ENCODE measurements at places on chromosomes 7 and 10. TPM values are rescaled to one million over a fixed set of nuclear protein-coding genes. Genes with fewer than 3 reads are reported as not detected.

GRCh38 chr10:24848195-24848594 lies 104.2 kb downstream of the PRTFDC1 start:
- DNase-seq = no peak

DNA sequence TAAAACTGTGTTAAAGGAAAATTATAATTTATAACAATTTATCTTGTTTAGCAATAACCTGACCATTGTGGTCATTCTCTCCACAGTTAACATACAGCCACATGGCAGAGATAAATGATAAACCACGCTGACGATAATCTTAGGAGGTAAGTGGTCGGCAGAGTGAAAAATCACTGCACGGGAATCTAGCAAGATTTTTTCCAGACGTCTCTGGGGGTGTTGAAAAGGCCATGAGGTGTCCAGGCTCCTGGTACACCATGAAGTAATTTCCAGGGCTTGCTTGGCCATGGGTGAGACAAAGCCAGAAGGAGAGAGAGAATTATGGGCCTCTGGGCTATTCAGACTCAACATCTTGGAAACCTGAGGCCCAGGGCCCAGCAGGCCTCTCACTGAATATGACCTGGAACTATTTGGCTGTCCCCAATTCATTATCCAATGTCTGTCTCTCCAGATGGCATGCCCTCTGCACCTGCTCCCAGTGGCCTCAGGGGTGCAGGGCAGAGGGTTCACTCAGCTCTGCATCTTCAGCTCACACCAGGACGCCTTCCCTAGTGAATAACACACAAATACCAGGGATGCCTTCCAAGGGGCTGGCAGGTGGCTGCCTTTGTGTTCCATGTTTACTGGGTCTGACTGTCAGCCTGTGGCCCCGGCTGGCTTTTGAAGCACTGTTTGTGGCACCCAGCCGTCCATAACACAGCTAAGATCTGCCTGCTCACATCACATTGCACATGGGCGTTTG lies 590.4 kb upstream of the PFKP start:
- DNase-seq = no peak

DNA sequence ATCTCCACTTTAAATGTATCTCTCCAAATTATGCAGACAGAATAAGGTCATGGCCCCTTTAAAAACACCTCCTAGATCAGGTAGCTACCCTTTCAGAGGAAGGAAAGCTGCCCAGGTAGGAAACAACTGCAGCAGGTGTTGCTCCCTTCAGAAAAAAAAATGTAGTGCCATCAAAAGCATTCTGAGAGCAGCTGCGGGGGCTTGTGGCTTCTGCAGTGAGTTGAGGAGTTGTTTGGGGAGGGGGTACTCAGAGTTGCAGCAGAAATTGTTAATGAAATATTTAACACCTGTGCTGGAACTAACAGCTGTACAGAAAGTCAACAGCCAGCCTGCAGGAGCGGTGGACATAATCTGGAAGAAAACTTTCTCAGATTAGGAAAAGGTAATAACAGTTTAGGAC lies 24.0 kb downstream of the CDHR3 start:
- DNase-seq = no peak

Gene STK17A
- 72.3 TPM for total RNA-seq

DNA sequence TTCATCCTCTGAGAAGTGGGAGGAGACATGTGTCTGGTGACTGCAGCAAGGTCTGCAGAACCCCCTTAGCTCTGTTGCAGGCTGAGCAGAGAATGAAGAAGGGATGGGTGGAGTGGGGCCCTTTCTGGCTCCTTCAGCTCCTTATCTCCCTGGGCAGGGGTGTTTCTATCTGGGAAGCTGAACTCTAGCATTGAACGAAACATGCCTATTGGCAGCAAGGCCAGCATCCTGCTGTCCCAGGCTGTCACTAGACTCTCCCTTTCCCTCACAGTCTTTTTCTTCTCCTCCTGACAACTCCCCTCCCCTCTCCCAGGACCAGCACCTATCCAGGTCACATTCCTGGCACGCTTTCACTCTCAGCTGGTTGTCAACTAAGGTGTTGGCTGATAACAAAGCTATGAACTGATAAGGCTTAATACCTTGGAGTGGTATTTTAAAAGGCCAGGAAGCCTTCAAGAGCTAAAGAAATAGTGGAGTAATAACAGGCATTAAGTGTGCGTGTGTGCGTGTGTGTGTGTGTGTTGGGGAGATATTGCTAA lies 128.8 kb upstream of the FZD8 start:
- no peak for DNase-seq

- no peak for DNase-seq
Measured at GRCh38 chr10:120011359-120012130, 119.0 kb downstream of the SEC23IP start.

Gene LMTK2
- 11.4 TPM for total RNA-seq

GRCh38 chr10:124693396-124693795 lies 50.8 kb downstream of the FAM53B start:
- no peak for DNase-seq

DNA sequence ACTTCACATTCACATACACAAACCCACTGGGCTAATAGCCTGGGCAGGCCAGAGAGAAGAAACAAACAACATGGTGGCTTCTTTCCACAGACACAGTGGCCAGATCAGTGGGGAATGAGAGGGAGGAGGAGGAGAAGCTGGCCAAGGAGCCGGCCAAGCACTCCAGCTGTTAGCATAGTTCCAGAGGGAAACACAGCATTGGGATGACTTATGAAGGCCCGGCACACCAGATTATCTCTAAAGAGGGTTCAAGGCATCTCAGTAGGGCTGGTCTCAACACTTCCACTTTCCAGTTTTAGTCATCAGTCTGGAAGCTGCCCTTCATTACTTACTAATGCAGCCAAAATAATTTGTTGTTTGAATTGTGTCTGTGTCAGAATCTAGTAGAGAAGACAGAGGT lies 42.1 kb upstream of the GPR26 start:
- DNase-seq = no peak

DNA sequence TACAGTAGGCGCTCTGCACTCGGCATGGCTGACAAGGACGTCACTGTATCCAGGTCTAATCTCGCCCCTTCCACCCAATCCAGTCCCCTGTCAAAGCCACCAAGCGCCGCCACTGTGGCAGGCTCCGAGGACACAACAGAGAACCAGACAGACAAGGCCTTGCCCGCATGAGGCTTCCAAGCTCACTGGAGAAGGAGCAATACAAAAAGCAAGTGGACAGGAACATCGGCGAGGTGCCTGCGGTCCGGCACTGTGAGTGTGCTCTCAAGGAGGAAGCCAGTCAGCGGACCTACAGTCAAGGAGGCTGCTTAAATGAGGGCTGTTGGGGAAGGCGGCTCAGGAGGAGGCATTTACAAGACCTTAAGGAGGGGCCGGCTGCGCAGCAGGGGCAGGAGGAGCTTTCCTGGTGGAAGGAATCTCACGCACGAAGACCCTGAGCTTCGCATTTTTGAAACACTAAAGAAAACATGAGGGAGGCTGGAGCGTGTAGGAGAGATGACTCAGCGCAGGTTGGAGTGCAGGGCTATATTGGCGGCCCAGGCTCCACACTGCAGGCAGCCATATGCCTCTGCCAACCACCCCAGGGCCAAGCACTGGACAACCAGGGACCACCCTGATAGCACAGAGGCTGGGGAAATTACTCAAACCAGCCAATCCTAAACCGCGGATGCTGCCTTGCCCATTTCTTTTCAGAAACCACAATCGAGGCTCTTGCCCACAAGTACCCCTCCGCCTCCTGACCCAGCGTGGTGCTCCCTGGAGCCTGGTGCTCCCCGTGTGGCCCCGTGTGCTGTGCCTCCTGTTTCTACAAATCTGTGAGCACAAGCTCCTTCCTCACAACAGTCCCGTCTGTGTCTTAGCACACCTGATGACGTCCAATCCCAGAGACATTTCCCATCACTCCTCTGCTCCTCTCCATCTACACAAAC lies 28.9 kb downstream of the GNA12 start:
- no peak for DNase-seq

- no peak for DNase-seq
Measured at GRCh38 chr7:67489881-67490280, 493.2 kb downstream of the TYW1 start.

- no peak for DNase-seq
Measured at GRCh38 chr7:107194052-107194451, 25.2 kb downstream of the HBP1 start.

Gene TAS2R3
- 0.46 TPM for total RNA-seq

- no peak for DNase-seq
Measured at GRCh38 chr10:34104829-34105572, 710.1 kb downstream of the PARD3 start.

GRCh38 chr7:66626331-66626934 lies 2.2 kb upstream of the KCTD7 start:
- no peak for DNase-seq

Gene GSTO2
- total RNA-seq = 0.25 TPM

DNA sequence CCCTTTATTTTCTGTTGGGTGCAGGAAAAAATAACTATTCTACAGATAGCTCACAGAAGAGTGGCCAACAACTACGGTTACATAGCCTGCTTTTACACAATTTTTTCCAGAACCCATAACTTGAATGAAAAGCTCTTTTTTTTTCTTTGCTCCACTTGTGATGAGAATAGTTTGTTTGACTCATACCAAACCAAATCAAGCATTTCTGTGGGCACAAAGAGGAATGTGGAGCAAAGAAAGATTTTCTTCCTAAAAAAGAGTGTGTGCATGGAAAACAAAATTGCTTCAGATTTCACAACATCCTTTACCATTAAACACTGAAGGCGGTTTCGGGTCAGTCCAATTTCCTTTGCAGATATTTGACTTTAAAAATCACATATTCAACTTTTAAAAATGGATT lies 54.8 kb upstream of the RAB11FIP2 start:
- DNase-seq = no peak

Gene GPR37
- total RNA-seq = 8.1 TPM

Gene ATRNL1
- total RNA-seq = 0.07 TPM

Gene PON3
- total RNA-seq = 0.20 TPM

Gene RAPGEF5
- 106 TPM for total RNA-seq

DNA sequence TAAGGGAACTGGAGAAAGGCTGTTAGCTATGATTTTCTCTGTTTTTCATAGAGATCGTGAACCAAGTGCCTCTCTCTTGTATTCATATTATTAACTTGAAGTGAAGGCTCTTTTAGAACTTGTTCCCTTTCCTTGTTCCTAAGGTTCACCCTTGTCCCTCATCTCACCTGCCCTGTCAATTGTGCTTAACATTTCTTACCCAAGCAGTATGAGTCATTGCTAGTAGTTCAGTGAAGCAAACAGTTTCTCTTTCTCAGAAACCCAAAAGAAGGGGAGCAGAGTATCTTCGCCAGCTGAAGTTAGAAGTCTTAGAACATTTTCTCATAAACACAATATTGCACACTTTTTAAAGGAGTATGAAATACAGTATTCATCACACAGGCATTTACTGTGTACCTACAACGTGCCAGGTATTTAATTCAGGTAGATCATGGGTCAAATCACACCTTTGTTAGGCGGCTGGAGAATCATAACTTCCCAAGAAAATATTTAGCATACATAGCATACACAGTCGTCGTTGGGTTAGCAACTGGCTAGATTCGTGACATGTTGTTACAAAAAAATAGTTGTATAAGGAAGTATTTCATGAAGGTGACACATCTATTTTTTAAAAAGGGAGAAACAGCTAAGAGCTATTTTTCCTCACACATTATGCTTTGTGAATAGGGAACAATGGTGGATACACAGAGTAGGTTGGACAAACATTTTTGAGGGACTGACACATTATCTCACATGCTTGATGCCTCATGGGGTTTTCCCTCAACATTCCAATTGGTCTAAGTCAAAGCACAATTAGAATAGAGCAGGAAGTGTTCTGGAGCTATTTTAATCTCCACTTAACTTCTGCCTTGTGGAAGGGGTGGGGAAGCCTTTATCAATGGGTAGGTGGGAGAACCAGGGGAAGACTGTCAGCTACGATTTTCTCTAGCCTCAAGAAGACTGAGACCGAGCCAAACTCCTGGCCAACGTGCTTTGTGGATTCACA lies 13.2 kb downstream of the HDAC9 start:
- peak; percentile 94 for DNase-seq

DNA sequence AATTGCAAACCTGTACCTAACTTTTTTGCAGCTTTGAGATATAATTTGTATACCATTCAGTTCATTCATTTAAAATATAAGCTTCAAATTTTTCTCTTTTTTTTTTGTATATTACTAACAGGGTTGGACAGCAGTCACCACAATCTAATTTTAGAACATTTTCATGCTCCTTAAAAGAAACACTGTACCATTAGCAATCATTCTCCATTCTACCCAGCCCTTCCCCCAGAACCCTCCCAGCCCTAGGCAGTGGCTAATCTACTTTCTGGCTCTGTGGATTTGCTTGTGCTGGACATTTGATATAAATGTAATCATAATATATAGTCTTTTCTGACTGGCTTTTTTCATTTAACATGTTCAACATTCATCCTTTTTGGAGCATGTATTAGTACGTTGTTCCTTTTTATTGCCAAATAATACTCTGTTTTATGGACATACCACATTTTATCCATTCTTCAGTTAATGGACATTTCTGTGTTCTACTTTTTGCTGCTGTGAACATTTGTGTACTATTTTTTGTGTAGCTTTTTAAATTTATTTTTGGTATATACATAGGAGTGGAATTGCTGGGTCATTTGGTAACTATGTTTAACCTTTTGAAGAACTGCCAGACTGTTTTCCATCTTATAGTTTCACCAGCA lies 40.9 kb upstream of the ST7 start:
- DNase-seq = no peak

- no peak for DNase-seq
Measured at GRCh38 chr7:12194426-12194825, 16.7 kb upstream of the TMEM106B start.

DNA sequence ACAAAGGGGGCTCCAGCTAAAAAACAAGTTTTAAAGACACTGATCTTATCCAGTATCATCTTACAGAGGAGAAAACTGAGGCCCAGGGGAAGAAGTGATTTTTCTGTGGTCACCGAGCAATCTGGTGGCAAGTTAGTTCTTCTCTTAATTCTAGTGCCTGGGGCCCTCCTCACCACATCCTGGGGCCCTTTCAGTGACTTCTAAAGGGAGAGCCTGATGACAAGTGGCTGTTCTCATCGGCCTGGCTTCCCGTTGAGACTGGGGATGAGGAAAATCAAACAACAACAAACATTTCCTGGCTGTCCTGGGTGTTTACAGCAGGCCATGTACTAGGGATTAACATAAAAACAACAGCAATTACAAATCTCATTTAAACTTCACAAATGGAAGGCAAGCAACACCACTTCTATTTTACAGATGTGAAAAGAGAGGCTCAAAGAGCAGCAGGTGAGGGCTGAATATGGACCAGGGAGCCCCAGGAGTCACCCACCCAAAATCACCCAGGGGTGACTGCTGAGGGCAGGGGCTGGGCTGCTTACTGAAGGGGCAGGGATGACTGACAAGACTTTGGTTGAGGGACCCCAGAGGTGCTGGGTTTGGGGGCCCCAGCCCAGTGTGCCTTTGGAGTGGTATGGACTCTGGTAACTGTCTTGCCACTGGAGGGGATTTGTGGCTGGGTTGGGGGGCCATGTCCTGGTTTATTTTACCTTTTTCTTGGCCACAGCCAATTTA lies 24.7 kb upstream of the MTPAP start:
- no peak for DNase-seq

GRCh38 chr10:48658243-48658974 lies 26.3 kb upstream of the WDFY4 start:
- no peak for DNase-seq

GRCh38 chr10:114412907-114413797 lies 8.8 kb upstream of the AFAP1L2 start:
- DNase-seq = peak; percentile 55
